ENCODE measurements at places on chromosomes 2 and 18.

DNA sequence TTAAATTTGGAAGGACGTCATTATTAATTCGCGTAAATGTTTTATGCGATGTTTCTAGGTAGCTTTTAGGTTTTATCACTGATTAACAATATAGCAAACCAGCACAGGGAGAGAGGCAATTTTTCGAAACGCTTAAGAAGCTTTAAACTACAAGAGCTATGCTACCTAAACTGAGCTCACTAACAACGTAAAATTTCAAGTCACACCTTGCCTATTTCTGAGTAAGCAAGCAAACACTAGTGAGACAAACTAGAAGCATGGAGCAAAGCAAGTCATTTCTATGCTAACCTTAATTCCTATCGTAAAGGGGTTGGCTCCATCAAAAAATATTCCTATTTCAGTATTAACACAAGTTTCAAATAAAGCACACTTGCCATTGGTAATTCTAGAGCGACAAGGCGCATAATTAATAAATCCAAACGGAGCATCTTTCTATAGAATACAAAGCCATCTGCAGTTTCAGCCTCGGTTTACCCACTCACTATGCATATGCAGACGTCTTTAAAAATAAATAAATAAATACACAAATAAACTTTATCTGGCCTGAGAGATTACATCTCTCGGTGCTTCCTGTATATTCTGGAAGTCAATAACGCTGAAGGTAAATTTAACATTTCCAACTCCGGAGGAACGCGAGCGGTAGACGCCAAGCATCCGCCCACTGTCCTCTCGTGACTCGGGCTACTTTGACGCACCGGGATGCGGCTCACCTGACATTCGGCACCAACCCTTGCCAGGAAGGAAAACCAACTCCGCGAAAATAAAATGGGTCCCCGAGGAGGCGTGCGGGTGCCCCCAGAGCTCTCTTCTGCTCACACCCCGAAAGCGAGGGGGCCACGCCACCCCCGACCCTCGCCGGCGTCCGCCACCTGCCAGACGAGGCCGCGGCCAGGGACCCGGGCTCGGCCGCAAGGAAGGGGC is 947 bp downstream of the ITSN2 start:
- peak; percentile 61 for DNase-seq

DNA sequence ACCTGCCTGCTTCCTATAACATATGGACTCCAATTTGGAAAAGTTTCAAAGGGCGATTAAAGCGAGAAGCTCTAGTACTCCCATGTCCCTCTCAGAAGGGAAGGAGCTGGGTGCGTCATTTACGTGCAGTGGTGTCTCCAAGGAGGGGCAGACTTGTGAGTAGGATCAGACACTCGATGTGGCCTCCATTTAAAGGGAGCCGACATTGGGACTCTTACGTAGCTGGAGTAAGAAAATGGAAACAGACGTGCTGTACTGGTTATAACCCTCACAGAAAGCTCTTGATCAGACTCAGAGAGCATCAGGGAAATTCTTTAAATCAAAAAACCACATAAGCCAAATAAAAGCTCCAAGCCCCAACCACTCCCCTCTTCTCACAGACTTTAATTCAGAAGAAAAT is 198.5 kb downstream of the KLHL29 start:
- DNase-seq: no peak

DNA sequence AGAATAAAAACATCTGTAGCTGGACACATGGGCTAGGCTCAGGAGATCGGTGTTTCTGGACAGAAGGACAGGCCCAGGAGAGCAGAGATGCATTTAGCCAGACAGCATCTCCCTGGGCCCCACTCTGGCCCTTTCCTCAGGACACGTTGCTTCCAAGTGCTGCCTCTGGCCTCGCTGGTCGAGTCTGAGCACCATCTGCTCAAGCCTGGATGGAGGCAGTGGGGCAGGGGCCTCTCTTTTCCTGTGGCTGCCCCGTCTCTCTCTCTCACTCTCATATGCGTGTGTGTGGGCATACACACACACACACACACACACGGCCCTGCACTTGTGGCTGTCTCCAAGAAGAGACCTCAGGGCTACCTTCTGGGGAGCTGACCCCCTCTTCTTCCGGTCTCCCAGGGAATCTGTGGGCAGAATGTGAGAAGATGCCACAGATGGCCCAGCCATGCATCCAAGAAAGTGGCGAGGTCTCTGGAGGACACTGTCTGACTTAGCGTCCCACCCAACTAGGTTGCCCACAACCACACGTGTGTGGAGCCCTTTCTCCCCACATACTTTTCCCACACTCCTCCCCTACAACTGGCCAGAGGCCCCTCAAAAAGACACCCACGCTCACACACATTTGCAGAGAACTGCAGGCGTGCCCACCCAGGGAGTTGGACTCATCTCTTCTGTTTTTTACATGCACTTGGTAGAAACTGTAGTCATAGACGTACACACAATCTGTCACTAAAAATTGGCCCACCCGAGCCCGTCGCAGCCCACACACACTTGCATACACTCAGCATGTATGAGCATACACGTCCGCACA is 19.9 kb downstream of the CELF4 start:
- DNase-seq: no peak

DNA sequence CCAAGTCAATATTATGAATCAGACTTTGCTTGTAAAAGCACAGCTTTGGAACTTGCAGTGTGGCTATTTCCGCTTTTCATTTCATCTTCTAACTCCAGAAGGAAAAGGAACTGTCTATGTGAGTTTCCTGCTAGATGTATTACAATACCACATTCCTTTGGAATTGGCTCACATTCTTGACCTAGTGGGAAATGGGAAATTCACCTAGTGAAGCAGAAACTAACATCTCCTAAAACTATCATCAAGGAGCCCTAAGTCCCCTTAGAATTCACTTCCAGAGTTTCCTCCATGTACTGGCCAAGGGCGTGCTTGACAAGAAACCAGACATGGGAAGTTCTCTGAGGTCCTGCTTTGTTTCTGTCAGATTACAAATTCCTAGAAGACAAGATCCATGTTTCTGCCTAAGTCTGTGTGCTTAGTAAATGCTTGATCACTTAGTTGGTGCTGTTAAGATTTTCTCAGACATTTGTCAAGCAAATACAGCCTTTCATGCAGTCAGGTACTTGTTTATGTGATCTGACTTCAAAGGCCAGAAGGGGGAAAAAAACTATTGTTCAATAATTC is 275.7 kb upstream of the FN1 start:
- no peak for DNase-seq
